Activated CD4-positive, alpha-beta T cell treated with anti-CD3 and anti-CD28 coated beads for 1 hour (primary cell): ENCODE measurements at places on chromosomes 11 and 22.

DNA sequence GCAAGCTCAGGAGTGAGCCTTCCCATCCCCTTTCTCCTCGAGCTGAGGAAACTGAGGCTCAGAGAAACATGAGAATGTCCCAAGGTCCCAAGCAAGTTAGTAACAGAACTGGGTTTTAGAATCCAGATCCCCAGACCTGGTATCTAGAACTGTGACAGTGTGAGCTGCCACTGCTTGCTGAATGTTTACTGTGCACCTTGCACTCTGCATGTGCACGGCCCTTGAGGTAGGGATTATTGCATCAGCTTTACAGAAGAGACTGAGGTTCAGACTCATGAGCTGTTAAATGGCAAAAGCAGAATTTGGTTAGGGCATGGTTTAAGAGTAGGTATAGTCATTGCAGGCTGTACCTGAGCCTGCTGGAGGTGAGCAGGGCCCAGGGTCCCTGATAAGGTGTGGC, 3.8 kb upstream of the MPPED1 start:
- no peak for DNase-seq

DNA sequence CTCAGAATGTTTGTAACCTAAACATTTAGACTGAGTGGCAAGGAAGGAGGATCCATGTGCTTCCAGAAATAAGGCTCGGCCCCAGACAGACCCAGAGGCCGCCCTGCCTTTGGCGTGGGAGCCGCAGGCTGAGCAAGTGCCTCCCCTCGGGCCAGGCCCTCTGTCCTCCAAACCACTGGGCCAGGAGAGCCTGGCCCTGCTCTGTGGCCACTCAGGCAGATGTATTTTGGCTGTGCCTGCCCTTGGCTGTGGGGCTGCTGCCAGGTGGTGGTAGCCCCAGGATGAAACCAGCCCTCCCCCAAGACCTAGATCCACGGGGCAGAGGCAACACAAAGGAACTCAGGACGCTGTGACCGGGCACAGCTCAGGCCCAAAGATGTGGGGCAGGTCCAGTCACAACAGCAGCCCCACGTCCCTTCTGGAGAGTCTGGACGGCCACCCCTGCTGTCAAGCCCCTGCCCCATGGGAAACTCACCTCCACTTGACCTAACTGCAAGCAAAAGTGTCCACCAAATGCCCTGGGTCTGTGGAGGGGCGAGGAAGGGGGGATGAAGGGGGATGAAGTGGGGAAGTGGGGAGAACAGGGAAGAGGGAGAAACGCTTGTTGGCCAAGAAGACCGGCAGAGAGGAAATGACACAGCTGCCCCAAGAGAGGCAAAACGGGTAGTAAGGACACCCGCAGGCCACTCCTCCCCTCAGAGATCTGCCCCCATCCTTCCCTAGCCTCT, 24.0 kb downstream of the PISD start:
- no peak for DNase-seq

GRCh38 chr22:49764127-49764581, 63.5 kb downstream of the BRD1 start:
- no peak for DNase-seq

- peak; percentile 53 for DNase-seq
Observed at GRCh38 chr22:43230971-43231723, 44.2 kb upstream of the TTLL12 start.

- no peak for DNase-seq
Observed at GRCh38 chr11:46564459-46564858, 29.4 kb downstream of the AMBRA1 start.

- no peak for DNase-seq
Observed at GRCh38 chr11:76193219-76193618, 13.1 kb downstream of the WNT11 start.

DNA sequence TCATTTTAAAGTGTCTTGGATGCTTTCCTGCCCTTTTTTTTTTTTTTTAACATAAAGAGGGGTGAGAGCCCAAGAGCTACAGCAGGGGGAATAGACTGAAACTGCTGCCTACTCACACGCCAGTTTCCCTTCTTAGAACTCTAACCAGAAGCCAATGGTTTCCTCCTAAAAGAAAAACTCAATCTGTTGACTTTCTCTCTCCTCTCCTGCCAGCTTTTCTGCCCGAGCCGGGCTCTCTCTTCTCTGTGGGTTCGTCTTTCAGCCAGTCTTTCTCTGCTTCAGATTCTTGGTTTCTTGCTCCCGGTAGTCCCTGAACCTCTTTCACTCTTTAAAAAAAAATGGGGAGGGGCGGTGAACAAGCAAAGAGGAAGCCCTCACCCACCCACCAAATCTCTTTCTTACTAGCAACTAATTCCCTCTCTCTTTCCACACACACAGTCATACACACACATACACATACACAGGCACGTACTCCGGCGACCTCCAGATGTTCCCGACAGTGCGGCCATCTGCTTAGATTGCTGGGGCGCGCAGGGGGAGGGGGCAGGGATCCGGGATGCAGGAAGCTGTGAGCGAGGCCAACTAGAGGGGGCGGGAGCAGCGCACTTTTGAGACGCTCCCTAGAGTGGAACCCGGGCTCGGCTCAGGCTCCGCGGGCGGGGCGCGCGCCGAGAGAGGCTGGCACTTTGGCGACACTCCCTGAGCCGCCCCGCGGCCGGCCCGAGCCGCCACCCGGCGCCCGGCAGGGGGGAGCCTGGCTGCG, 444 bp upstream of the TSKU start:
- no peak for DNase-seq

DNA sequence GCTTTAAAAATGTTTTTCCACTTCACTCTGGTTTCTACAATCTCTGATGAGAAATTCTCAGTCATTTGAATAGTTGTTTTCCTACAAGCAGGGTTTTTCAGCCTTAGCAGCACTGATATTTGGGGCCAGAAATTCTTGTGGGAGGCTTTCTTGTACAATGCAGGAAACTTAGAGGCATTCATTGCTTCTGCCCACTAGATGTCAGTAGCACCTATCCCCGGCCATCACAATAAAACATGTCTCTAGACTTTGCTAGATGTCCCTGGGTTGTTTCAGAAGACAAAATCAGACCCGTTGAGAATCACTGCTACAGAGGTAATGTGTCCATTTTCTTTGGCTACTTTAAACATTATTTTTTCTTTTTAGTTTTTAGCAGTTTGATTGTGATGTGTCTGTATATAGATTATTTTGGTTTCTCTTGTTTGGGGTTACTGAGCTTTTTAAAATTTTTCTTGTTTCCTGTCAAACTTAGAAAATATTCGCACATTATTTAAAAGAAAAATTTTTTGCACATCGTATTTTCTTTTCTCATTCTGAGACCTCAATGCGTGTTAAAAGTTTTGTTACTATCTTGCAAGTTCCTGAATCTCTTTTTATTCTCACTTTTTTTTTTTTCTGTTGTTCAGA, 60.8 kb upstream of the CCDC179 start:
- DNase-seq, result no peak

DNA sequence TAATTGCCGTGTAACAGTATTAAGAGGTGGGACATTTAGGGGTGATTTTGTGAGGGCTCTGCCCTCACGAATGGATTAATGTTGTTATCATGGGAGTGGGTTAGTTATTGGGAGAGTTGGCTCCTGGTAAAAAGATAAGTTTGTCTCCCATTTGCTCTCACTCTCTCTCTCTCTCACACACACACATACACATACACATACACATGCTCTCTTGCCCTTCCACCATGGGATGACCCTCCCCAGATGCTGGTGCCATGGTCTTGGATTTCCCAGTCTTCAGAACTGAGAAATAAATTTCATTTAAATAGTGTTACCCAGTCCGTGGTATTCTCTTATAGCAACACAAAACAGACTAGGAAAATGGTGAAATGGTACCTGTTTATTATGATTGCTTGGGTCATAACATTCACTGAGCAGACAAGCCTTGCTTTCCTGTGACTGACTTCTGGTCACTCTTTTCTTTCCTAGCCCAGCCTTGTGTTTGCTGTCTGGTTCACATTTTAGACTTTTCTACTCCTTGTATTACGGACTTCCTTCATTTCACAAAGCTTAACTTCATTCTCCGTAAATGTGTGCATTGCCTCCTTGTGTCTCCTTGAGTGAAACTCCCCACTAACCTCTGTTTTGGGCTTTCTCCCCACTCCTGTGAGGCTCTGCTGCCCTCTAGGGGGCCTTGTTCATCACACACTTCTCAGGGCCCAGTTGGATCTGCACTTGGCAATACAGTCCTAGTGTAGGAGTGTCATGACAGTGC, 206.5 kb upstream of the CTSC start:
- DNase-seq, result peak; percentile 59

DNA sequence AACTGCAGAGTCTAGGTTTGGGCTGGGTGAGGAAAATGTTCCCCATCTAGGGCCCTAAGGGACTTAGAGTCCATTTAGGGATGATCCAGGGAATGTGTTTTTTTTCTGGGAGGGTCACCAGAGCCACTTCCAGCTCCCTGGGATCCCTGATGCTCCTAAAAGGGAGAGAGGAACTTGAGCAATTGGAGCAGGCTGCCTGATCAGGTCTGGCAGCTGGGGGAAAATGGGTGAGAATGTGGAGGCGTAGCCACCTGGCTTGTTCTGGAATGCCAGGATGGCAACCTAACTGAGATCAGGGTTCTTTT, 1.2 kb downstream of the PGAP2 start:
- DNase-seq, result no peak

DNA sequence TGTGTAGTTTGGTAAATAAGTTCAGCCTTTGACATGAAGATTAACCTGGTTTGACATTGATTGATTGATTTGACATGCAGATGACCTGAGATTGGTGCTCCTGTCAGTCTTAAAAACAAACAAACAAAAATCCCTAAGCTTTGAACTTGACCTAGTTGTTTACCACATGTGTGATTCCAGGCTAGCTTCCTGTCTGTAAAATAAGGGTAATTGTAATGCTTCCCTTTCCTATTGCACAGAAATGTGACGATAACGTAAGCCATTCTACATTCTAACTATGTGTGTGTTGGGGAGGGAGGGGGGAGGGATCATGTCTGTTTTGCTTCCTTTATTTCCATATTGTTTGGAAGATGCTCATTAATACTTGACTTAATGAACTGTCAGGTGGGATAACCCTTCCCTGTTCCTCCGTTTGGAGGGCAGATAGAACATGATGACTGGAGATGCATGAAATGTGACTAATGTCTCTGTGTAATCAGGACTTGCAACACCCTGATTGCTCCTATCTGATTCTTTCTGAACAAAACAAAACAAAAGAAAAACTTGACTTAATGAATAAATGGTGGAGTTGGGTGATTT, 106.1 kb upstream of the CLMP start:
- no peak for DNase-seq

DNA sequence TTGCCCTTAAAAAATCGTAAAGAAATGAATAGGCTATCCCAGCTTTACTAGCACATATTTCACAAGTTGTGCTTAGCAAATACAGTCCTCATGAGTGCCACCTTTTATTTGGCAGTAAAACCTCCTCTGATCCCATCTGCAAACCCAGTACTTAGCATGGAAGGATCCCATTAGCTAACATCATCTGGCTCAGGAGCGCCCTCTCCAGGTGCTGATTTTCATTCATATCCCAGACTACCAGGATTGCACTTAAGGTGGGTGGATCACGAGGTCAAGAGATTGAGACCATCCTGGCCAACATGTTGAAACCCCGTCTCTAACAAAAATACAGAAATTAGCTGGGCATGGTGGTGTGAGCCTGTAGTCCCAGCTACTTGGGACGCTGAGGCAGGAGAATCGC, 76.1 kb upstream of the PAX6 start:
- no peak for DNase-seq

GRCh38 chr11:120223793-120224192, 13.0 kb downstream of the OAF start:
- no peak for DNase-seq

- no peak for DNase-seq
Observed at GRCh38 chr11:127943763-127944162, 643.6 kb downstream of the ETS1 start.

DNA sequence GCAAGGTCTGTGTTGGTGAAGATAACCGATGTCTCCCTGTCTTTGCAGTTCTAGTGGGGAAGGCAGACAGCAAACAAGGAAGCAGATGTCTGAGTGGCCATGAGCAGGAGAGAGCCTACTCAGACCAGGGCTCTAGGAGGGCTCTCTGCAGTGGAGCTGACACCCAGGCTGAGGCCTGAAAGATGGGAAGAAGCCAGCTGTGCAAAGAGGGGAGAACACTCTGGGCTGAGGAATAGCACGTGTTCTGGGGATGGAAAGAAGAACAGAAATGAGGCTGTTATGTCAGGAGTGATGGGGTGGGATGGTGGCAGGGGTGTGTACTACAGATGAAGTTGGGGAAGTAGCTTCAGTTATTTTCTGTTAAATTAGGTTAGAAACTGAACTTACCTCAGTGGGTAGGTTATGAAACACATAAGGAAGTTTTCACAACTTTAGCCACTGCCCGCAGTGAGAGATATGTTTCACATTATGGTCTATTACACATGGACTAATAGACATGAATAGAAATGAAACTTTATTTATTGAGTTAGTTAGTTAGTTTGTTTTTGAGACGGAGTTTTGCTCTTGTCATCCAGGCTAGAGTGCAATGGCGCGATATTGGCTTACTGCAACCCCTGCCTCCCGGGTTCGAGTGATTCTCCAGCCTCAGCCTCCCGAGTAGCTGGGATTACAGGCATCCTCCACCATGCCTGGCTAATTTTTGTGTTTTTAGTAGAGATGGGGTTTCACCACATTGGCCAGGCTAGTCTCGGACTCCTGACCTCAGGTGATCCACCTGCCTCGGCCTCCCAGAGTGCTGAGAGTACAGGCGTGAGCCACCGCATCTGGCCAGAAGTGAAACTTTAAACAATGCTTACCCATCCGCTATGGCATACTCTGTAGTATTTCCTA, 7.8 kb downstream of the DCPS start:
- no peak for DNase-seq

- no peak for DNase-seq
Observed at GRCh38 chr22:31400023-31400397, 606 bp downstream of the DRG1 start.

DNA sequence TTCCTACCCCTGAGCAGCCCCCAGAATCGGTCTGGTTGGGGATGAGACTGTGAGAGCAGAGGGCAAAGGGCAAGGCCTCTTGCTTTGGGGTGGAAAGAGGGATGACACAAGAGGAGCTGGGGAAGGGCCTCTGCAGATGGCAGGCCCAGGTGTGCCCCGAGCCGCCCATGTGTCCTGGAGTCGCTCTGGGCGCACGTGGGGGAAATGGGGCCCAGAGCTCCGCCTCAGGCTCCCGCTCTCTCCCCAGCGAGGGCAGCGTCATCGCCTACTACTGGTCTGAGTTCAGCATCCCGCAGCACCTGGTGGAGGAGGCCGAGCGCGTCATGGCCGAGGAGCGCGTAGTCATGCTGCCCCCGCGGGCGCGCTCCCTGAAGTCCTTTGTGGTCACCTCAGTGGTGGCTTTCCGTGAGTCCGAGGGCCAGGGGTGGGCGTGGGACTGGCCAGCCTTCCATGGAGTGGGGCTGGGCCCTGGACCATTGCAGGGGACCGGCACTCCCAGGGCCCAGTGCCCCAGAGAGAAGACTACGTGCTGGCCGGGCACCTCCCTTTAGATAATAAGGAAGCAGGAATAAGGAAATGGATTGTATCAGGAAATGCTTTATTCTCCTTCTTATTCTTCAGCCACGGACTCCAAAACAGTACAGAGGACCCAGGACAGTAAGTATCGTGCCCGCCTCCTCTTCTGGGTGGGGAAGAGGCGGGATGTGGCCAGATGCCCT, 30.1 kb downstream of the ST14 start:
- no peak for DNase-seq
